ENCODE measurements at places on chromosomes 2 and 18.

DNA sequence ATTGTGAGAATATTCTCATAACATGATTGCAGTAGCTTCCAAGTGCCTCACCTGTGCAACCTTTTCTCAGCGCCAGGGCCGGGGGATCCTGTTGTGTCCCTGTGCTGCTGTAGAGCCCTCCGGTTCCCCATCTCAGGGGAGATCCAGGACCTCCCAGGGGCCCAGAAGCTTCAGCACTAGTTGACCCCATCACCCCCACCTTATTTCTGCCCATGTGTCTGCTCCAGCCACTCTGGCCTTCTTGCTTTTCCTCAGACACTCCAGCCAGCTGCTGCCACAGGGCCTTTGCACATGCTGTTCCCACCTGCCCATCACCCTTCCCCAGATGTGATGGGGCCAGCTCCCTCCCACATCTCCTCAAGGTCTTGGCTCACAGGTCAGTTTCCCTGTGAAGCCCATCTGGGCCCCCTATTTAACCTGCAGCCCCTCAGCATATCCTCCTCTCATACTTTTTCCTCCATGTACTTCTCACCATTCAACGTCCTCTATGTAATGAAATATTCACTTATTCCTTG, 226.5 kb downstream of the SEPTIN10 start:
- DNase-seq = no peak

DNA sequence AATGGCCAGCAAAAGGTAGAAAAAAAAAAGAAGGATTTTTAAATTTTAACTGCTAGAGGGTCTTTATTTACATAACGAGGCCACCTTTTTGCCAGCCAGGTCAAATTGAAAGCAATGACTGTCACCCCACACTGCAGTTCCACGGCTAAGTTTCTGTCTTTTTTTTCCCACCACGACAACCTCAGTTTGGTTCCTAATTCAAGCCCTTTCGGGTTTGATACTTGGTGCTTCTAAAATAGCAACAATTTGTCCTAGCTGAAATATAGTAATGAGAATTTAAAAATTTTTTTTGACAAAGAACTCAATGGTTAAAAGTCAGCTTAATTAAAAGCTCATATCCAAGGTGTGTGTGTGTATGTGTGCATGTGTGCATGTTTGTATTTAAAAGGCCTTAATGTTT, 16.4 kb upstream of the NMS start:
- DNase-seq = no peak

DNA sequence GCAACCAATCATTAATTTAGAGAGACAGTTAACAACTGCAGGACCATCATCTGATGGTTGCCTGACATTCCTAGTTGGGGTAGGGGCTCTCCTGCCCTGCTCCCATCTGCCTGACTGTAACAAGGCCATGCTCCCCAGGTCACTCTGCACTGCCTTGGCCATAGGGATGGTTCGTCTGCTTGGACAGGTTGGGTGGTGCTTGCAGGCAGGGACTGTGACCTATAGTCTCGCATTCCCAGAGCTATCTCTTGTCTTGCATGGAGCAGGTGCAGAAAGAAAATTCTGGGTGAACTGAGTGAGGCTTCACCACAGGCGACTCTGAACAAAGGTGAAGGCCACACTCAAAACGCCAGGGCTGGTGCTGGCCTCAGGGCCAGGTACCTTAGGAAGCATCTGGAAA, 64.7 kb downstream of the EMILIN2 start:
- no peak for DNase-seq

- DNase-seq = no peak
Measured at GRCh38 chr18:58221060-58221725, 177.2 kb downstream of the NEDD4L start.
